ENCODE measurements at places on chromosomes 5 and 9.

GRCh38 chr5:17046320-17046719 is 110.2 kb upstream of the MYO10 start:
- no peak for DNase-seq

GRCh38 chr9:135035781-135036760 is 51.4 kb upstream of the OLFM1 start:
- no peak for DNase-seq

DNA sequence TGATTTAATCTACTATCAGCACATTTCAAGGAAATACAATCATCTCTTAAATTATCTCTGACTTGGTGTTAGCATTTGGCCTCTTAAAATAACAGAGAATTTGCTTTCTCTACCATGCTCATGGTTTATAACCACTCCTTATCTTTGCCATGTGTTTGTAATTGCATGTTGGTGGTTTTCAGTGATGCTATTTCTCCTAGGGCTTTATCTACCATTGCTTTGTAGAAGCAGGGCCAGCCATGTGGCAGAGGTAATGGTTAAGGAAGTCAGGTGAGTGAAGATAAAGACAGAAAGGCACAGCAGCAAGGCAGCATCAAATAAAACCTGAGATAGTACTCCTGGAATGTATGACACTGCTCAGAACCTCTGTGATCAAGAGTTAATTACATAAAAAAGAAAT is 206.2 kb downstream of the FER start:
- DNase-seq: no peak

GRCh38 chr9:105850852-105851500 is 156.6 kb downstream of the TMEM38B start:
- no peak for DNase-seq

DNA sequence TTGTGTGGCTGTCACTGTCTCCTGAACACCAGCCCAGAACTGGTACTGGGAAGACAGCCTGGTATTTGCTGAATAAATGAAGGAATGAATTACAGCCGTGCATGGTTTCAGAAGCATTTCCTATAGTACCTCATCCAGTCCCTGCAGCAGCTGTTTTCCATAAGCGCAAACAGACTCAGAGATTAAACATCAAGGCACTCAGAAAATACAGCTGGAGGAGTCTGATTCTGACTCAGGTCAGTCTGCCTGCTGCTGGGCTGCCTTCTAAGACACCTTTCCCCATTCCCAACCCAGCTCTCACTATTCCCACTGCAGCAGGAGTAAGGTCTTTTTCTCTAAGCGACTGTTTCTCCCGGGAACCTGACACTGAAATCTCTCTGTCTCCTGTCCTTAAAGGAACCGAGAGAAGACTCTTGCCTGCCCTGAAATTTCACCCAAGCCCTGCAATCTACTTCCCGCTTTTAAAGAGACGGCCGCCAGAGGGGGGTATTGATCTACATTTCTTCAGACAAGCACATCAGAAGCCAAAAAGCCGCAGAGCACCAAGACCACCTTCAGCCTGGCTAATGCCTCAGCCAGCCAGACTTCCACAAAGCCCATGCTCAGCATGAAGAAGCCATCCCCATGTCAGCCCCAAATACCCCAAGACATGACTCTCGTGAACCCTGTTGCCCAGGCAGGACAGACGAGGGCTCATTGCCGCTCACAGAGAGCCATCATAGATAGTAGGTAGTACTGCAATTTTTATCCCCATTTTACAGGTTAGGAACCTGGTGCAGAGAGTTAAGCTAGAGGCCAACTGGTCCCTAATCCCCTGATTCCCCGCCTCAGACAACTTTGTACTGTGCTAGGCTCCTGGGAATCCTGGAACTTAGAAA is 5.4 kb upstream of the FOXI1 start:
- DNase-seq: no peak

DNA sequence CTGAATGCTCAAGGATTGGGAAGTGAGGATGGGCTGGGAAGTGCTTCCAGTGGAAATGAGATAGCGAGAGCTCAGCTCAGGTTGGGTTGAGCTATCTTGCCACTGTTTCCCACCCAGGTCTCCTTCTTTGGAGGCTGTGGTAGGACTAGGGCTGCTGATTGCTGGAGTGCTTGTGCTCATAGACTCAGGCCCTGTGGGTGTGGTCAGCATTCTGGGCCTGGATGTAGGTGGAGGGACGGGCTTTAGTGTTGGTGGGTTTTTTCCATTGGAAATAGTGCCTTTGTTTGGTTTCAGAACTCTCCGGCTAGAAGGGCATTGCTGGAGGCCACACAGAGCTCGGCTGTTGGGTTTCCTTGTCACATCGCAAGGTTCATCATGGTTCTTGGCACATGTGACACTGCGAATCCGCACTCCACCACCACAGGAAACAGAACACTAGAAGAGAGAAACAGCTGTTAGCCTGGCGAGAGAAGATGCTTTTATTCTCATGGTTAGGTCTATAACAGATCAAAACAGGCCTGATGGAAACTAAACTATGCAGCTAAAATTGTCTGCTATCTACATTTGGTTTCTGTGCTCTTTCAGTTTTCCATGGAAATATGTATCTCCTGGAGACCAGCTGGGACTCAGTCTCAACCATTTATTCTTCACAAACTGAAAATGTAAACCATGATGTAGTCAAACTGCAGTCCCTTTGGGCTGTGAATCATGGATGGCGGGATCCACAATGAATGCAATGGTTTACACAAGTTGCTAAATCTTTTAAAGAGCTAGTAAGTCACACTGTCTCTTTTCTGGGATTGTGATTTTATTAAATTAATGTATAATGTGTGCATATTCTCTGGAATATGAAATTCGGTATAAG is 136.2 kb downstream of the TARS1 start:
- DNase-seq: no peak

DNA sequence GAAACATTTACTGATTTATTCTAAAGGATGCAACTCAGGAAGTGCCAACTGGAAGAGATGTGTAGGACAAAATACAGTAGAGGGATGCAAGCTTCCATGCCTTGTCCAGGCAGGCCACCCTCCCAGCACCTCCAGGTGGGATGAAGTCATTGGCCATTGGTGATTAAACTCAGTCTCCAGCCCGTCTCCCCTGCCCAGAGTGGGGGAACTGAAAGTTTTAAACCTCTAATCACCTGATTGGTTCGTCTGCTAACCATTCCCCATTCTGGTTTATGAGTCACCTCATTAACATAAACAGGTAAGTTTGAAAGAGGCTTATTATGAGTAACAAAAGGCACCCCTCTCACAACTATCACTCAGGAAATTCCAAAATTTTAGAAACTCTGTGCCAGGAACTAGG is 8.1 kb downstream of the TNFAIP8 start:
- no peak for DNase-seq

- DNase-seq: no peak
Observed at GRCh38 chr5:37806476-37806875, 33.4 kb downstream of the GDNF start.

DNA sequence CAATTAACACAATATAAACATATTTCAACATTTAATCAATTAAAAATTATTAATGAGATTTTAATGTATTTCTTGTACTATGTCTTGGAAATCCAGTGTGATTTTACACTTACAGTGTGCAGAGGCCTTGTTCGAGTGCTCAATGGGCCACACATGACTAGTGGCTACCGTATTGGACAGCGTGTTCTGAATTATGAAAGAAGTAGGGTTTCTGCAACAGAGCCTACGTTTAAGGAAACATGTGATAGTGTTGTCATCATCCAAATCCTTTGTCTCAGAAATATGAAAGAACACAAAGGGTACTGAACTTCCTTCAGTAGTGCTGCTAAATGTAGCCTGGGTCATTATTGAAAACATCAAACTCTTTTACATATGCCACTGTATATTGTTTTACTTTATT is 29.5 kb downstream of the NPR3 start:
- DNase-seq: no peak

DNA sequence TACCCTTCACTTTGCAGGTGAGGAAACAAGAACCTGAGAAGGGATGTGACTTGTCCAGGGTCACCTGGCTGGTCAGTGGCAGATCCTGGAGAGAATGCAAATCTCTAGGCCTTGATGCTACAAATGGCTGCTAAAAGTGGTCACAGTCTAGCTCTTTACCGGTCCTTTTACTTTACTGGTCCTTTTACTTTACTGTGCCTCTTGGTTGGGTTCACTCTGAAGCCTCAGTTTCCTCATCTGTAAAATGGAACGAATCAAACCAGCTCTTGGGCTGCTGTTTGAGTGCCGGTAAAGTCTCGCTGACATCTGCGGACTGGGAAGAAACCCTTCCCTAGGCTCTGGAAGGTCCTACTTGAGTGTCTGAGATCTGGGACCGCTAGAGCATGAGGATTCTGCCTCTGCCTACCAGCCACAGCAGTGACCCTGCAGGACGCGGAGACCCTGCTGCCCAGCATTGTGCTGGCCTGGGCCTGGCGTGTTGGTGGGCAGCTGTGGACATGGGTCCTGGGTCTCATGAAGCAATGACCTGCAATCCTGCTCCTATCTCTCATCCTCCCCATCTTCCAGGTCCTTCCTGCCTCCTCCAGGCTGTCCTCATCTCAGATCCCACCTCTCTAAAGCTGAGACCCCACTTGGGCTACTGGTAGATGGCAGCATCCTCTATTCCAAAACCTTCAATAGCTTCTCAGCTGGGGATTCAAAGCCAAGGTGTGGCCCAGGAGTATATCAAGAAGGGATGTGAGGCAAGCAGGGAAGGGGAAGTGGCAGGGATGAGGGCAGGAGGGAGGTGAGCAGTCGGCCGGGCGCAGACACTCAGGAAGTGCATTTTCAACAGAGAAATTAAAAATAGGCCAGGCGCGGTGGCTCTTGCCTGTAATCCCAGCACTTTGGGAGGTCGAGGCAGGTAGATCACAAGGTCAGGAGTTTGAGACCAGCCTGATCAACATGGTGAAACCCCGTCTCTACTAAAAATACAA is 13.3 kb downstream of the CORO2A start:
- DNase-seq: no peak

DNA sequence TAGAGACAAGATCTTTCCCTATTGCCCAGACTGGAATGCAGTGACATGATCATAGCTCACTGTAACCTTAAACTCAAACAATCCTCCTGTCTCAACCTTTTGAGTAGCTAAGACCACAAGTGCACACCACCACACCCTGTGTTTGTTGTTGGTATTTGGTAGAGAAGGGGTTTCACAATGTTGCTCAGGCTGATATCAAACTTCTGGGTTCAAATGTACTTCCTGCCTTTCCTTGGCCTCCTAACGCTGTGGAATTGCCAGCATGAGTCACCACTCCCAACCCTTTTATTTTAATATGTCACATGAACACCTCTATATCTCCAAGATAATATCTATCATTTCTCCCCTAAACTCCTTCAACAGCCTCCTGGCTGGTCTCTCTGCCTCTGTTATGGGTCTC is 719.0 kb downstream of the PTPRD start:
- DNase-seq: no peak

GRCh38 chr9:122320413-122320881 is 50.4 kb upstream of the PTGS1 start:
- no peak for DNase-seq

- DNase-seq: no peak
Observed at GRCh38 chr9:107870927-107871680, 381.5 kb upstream of the KLF4 start.

GRCh38 chr5:123819833-123820232 is 307.9 kb downstream of the CSNK1G3 start:
- no peak for DNase-seq

- DNase-seq: no peak
Observed at GRCh38 chr5:151036556-151036955, 16.2 kb downstream of the GPX3 start.

- DNase-seq: no peak
Observed at GRCh38 chr9:35606138-35606504, 1.1 kb downstream of the TESK1 start.

- no peak for DNase-seq
Observed at GRCh38 chr9:123291736-123292135, 23.4 kb upstream of the STRBP start.

DNA sequence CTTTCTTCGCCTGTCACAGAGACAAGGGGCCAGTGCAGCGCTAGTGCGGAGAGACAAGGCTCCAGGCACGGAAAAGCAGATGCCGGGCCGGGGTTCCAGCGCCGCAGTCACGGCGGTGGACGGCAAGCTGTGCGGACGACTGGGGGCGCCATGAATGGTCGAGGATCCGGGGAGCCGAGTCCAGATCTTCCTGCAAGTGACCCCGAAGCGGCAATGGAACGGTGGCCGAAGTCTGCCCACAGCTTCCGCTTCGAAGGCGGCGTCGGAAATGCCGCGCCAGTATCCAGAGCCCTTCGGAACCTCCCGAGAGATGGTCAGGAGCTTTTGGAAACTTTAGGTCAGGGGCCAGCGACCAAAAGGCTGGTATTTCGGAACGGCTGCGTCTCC is 601 bp upstream of the FAF2 start:
- DNase-seq: no peak

DNA sequence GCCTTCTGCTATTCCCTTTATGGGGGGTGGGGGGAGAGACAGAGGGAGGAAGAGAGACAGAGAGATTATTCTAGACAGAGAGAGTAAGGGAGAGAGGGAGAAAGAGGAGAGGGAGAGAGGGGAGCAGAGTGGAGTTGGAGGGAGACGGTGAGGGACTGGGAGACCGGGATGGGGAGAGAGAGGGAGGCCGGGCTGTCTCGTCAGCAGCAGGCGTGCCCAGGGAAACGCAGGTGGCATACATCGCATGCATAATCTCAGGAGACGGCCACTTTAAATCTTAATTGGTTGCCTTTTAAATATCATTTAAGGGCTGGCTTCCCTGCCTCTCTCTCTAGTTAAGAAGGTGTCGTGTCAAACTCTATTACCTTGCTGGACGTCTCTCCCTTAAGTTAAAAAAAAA is 8.4 kb downstream of the IRX4 start:
- no peak for DNase-seq

- DNase-seq: no peak
Observed at GRCh38 chr9:112535301-112535700, 48.7 kb downstream of the KIAA1958 start.

- DNase-seq: peak; percentile 95
Observed at GRCh38 chr9:121499427-121500164, at the start of gene GGTA1. Gene GGTA1, minus strand, starts transcription at chr9:121499844. Its CDS starts 31,922 bp downstream, at chr9:121467922.

GRCh38 chr9:1005043-1005667 is 28.7 kb downstream of the DMRT3 start:
- DNase-seq: no peak

- no peak for DNase-seq
Observed at GRCh38 chr5:14325369-14325768, 182.2 kb downstream of the TRIO start.

DNA sequence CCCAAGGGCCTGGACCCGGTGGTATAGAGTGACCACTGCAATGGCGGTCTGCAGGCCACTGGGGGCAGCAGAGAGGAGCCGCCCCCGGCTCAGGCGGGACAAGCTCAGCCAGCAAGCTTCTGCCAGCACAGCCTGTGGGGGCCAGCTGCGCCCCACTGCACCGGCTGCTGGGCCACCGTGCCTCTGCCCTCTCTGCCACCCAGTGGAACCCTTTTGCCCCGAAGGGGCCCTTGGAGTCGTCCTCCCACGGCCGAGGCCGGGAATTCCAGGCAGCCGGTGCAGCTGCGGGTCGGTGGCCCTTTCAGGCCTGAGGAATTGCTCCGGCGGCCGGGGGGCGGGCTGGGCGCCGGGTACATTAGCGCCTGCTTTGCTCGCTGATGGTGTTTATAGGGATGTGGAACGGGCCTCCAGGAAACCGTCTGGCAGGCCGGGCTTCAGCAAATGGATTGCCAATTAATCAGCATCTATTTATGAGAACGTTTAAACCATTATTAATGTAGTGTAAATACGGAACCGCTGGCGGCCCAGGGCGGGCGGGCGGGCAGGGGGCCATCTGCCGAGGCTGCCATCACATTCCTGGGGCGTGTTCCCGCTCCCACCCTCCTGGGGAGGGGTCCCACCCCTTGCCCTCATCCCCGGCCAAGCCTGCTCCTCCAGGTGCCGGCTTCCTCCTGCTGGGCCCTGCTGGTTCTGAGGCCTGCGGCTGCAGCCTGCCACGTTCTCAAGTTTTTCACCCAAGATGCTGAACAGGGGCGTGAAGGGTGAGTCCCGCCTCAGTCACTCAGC is 127.4 kb downstream of the BARX1 start:
- peak; percentile 70 for DNase-seq

- DNase-seq: no peak
Observed at GRCh38 chr5:174583071-174583470, 141.3 kb upstream of the MSX2 start.
